ENCODE measurements at places on chromosomes 16 and 17.

DNA sequence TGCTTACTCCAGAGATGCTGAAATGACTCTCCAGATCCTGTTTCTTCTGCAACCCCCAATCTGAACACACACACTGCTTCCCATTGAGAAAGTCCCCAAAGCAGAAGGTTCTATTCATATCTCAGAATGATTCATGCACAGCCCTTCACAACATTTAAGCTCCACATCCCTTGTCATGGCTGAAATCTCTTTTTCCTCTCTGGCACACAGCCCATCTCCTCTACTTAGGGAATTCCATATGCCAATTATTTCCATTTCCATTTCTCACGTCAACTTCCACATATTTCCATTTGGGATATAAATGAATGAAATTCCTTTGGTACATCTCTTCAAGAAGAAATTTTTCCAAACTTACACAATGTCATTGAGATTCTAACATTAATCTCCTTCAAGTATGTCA lies 119.6 kb downstream of the CDH11 start:
- DNase-seq, result peak; percentile 72

DNA sequence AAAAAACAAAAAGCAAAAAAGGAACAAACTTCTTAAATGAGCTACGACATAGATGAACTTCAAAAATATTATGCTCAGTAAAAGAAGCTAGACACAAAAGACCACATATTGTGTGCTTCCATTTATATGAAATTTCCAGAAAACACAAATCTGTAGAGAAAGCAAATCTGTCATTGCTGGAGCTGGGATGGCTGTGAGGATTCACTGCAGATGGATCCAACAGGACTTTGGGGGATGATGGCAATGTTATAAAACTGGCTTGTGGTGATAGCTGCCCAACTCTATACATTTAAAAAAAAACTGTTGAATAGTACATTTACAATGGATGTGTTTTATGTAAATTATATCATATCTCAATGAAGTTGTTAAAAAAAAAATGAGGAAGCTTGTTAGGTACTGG lies 52.6 kb upstream of the MAP3K14 start:
- DNase-seq, result no peak

DNA sequence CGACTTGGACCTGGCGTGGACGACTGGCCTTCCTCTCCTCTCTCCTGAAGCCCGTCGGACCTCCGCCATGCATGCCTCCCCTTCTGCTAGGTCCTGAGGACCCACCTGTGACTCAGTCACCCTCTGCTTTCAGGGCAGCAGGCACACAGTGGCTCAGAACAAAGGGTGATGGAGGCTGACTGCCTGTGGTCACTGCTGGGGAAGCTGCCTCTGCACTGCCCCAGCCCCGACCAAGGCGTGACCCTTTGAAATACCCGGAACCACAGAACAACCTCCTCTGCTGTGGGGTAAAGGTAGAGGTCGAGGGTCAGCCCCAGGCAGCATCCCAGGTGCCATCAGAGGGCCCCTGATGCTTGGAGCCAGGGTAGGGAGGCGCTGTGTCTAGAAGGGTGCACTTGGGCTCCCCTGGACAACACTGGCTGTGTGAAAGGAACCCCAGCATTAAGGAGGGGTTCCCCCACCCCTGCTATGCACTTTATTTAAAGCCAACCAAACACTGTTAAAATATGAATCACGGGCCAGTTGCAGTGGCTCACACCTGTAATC lies 12.5 kb upstream of the SLC4A1 start:
- no peak for DNase-seq

DNA sequence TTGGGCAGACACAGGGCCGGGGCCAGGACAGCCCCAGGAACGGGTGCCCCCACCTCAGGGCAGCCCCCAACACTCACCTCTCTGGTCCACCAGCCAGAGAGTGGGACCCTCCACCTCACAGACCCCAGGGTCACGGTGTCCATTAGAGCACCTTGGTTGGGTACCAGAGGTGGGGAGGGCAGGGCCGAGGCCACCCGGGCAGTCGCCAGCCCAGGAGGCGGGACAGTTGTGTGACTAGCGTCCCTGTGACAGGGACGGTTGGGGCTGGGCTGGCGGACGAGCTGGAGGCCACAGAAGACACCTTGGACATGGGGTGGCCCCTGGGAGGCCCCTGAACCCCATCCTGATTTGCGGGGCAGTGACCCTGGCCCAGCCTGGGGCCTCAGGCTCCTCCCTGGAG lies 11.7 kb upstream of the C1QTNF8 start:
- DNase-seq, result no peak

- no peak for DNase-seq
These were observed 167.2 kb upstream of the CDH11 start for GRCh38 chr16:65289022-65289421.

DNA sequence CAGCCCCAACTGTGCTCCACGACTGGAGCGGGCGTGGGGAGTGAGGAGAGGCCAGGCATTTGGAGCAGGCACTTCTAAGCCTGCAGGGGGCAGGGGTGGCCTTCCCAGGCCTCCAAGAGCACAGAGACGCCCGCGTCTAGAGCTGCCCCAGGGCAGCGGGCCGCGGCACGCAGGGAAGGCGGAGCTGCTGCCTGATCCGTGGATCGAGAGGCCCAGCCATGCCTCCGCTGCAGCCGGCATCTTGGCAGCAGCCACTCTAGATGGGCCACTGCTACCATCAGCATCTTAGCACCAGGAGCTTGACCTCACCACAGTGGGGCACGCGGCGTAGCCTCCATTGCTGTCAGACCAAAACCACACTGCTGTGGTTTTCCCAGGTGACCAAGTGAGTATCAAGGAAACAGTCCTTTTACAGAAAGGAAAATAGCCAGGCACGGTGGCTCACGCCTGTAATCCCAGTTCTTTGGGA lies 20.4 kb upstream of the WDR45B start:
- DNase-seq, result no peak

DNA sequence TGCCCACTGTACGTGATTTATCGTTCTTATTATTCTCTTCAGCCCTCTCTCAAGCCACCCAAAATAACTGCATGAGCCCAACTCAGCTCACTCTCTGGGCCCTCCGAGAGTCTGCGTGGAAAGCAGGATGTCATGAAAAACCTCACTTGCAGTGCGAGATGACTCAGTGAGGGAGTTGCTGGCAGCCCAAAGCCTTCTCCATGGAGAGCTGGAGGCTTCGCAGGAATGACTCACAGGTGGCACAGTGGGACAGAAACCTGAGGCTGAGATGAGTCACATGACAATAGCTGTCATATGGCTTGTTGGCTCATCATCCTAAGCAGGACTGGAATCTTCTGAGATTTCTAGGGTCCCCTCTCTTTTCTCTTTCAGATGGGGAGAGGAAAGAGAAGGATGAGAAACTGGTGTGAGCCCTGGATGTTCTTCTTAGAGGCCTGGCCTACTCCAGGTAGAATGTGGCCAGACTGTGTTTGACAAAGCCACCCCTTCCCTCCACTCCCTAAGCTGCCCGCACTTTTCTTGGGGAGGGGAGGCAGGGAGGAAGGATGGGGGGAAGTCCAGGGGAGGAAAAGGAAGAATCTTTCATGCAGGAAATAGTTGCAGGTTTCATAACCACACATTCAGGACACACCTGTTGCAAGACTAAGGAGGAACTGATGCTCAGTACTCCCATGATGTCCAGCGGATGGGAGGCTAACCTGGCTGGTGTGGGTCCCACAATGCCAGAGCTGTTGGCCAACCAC lies 160.6 kb upstream of the RPL38 start:
- DNase-seq, result peak; percentile 60

DNA sequence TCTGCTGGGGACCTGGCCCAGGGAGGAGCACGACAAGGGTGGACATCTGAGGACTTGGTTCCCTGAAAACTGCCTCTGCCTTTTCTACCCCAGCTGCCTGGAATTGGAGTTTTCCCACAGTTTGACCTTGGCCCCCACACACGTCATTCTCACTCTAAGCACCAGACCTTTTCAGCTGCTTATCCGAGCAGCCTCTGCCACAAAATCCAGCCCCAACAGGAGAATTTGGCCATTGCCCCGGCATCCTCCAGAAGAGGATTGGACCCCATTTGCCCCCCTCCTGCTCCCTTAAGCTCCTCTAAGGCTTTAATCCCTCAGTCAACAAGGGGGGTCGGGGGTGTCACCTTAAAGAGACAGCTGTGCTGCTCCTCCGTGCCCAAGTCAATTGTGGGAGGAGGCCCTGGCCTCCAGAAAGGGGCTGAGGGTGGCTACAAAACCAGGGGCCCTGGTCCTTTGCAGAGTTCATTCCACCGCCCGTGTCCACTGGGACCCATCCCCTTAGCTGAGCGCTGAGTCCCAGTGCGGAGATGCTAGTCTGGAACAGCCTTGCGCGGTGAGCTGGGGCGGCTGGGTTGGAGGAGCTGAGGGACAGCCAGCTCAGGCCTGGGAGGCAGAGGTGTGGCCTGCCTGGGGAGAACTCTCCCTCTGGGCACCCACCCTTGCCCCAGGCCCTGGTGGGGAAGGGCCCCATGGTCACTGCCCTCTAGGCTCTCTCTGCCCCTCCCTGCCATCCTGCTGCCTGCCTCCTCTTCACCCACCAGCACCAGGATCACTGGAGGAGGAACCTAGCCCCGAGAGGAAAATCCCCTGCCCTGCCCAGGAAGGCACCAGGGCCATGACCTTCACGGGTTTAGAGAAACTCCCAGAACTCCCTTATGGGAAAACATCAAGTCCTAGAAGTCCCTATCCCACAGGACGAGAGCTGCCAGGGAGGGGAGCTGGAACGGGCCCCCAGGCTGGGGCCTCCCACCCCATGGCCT lies 18.8 kb downstream of the TTYH2 start:
- no peak for DNase-seq

DNA sequence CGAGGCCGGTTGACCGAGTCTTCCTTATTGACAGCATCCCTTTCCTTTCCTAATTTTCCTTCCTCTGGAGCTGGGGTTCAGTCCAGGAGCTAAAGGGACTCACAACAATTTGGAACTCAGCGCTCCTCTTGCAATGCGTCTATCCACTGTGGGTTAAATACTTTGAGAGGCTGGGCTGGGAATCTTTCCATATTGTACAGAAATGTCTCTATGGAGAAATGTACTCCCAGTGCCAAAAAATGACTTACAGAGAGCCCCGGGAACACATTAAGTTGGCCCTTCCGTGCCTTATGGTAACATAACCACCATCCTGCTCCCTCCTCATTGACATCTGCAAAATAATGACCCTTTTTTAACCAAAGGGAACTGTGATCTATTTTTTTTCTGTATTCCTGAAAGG lies 192.8 kb downstream of the FTO start:
- DNase-seq, result no peak

GRCh38 chr16:86198206-86199118 lies 299.5 kb downstream of the IRF8 start:
- DNase-seq, result no peak

DNA sequence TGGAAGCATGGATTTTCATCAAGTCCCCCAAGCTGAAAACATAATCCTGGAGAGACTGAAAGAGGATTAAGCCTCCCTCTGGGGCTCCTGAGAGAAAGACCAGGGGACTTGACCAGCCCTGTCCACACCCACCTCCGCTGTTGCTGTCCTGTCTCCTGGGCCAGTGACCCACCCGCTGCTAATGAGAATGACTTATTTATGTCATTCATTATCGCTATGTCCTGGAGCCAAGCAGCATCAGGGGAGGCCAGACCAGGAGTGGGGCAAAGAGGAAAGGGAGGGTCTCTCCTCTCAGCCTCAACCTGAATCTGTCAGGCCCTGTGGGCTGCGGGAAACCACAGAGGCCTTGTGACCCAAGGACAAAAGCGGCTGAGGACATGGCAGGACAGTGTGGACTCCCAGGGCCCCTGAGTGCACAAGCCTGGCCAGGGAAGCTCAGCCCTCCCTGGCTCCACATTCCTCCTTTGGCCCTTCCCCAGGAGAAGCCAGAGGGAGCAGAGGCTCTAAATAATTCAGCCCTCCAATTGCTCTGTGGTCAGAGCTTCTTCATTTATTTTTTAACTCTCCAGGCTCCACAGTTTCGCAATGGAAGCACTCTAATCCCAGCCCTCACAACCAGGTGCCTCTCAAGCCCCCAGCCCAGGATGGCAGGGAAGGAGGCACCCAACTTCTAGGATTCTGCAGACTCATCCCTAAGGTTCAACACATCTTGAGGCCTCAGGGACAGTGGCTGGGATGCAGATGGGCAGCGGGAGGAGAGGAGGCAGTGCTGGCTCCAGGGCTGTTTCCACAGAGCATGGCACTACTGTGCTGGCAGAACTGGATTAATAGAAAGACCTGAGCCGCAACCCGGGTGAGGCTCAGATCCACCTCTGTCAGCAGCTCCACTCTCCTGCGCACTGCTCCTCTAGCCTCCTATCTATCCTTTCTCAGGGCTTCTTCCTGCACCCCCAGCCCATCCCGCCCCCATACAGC lies 19.1 kb downstream of the CUEDC1 start:
- peak; percentile 78 for DNase-seq

DNA sequence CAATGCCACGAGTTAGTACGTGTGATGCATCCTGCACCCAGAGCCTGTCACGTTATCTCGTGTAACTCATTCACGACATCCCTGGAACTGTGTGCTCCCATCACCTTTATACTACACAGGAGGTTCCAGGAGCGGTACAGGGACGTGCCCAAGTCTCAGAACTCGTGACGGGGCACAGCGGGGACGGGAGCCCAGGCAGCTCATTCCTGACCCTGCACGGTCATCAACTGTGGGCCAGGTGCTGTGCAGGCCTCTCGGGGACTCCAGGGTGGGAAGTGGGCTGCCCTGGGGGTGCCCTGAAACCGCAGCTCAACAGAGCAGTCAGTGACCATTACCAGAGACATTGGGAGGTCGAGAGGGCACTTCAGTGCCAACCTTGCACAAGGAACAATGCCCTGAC lies 11.1 kb upstream of the KIF19 start:
- DNase-seq, result no peak

- DNase-seq, result no peak
These were observed 14.7 kb downstream of the DRC3 start for GRCh38 chr17:17987187-17987896.

DNA sequence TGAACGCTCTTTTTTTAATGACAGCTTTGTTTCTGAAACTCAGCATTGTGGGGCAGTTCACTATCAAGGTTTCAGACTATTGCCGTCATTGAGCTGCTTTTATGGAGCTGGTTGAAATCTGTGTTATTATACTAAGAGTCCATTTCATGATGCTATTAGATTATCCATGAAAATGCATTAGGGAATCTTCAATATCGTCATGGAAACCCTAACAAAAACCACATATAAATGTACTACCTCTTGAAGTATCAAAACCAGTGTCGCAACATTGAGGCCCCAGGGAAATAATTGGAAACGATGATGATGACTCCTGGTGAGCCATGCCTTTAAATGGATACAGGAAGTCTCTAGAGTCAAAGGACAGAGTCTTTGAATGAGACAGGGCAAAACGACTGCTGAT lies 231.6 kb upstream of the CPHXL start:
- DNase-seq, result no peak

GRCh38 chr17:6752068-6752909 lies 3.6 kb upstream of the XAF1 start:
- DNase-seq, result peak; percentile 98

Data from cardiac fibroblast (primary cell).